ENCODE measurements at places on chromosomes 7 and 10.
A peak's percentile ranks its signal among the peaks of the same experiment; 100 is the strongest.

GRCh38 chr7:45157286-45157652 is 322 bp upstream of the RAMP3 start:
- DNase-seq, result no peak

DNA sequence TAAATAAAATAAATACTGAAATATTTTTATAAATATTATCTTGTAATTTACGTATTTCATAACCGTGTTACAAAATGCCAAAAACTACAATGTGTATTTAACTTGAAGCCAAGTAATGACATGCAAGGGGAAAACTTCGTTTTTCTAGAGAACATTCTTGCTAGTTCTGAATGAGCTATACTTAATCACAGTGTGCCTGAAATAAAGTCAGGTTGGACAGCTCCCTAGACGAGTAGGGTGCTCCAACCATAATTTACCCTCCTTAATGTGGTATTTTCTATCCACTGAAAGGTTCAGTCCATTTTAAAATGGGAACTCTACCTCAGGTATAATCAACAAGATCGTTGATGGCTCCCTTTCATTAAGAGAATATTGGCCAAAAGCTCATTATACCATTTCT is 194.5 kb upstream of the AHR start:
- DNase-seq, result no peak

DNA sequence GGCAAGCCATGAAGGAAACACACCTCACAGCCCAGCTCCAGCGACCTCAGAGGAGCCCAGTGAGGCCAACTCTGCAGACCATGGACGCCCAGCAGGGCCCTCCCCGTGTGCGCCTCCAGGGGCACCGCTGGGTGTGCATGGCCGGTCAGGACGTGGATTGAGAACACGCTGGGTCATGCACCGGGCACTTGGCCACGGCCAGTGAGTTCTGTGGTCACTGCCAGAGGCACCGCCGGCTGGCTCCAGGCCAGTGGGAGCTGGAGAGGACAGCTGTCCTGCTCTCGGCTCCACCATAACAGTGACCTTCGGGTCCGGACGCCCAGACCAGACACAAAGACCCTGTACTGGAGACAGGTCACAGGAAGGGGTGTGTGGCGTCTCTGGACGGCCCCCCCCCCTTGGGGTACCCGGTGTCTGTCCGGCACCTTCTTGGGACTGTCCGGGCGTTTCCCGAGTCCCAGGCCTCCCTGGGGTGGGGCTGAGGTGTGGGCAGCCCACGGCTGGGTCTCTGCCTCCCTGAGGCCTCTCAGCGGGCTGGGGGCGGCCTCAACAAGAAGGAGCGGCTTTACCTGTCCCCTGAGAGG is 50.4 kb upstream of the NKX6-2 start:
- no peak for DNase-seq

DNA sequence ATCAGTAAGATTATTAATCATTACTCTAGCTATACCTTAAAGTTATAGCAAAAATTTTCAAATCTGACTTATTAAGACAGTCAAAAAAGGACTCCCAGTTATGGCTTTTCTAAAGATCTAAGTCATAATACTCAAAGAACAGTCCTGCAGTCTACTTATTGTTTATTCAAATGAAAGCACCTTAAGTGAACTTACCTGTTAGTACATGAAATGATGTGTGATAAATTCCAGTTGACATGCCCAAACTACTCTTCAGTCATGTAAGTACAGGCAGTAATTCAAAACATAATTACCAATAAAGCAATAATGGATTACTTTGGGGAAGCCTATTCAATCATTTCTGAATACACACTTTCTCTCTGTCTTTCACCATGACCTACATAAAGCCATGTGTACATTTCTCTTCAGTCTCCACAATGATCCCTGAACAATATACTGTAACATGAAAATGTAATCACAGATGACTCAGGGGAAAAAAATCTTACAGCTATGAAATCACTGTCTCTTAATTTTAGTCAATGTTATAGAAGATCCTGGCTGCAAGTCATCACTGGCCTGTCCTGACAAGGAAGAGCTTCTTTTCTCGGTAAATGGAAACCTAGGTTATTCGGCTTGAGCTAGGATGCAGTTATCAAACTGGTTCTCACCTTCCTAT is 420.7 kb upstream of the LRRTM3 start:
- DNase-seq, result no peak

DNA sequence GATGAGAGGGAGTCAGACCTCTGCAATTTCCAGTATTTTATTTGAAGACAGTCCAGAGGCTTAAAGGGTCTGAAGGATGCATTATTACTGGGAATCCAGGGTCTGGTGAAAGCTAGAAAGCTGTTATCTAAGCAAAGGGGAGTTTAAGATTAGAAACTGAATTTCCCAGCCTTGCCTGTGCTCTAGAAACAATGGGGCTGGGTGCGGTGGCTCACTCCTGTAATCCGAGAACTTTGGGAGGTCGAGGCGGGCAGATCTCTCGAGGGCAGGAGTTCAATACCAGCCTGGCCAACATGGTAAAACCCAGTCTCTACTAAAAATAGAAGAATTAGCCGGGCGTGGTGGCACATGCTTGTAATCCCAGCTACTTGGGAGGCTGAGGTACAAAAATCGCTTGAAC is 71.5 kb upstream of the ANLN start:
- no peak for DNase-seq

DNA sequence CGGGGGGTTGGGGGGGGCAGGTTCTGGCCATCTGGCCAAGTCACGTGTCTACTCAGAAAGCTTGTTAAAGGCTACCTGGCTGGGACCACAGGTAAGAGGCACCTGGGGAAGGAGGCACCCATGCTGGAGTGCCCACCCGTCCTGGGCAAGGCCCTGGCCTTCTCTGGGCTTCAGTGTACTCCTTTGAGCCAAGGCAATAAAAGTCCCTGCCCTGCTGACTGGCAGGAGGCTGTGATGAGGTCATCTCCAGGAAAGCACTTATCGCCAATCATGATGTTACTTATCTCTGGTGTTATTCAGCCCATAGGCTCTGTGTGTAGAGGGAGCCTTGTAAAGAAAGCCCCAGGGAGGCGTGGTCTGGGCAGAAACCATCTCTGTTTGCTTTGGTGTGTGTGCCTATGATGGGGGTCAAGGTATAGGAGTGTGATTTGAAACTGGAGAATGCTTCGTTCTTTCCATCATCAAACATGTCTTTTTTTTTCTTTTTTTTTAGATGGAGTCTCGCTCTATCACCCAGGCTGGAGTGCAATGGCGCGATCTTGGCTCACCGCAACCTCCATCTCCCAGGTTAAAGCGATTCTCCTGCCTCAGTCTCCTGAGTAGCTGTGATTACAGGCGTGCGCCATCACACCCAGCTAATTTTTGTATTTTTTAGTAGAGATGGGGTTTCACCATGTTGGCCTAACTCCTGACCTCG is 2.5 kb upstream of the CLDN4 start:
- DNase-seq, result peak; percentile 86

GRCh38 chr7:89757910-89758309 is 396.4 kb upstream of the STEAP1 start:
- DNase-seq, result no peak

DNA sequence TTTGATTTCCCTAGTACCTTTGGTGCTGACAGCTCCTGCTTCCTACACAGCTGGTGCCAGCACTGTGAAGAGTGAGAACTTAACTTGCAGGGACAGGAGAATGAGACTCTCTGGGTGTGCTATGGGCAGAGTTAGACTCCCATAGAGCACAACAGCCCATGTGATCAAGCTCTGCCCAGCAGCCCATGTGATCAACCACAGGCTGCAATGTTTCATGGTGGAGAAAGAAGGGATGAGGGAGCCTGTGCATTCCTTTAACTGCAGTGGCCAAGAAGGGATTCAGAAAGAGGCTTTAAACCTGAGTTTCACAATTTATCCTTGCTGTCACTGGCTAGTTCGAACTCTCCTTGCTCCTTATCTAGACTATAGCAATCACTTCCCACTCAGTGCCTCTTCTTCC is 10.0 kb upstream of the MEST start:
- DNase-seq, result no peak

- DNase-seq, result no peak
These were observed 280.0 kb downstream of the ELFN1 start for GRCh38 chr7:1950066-1950451.

DNA sequence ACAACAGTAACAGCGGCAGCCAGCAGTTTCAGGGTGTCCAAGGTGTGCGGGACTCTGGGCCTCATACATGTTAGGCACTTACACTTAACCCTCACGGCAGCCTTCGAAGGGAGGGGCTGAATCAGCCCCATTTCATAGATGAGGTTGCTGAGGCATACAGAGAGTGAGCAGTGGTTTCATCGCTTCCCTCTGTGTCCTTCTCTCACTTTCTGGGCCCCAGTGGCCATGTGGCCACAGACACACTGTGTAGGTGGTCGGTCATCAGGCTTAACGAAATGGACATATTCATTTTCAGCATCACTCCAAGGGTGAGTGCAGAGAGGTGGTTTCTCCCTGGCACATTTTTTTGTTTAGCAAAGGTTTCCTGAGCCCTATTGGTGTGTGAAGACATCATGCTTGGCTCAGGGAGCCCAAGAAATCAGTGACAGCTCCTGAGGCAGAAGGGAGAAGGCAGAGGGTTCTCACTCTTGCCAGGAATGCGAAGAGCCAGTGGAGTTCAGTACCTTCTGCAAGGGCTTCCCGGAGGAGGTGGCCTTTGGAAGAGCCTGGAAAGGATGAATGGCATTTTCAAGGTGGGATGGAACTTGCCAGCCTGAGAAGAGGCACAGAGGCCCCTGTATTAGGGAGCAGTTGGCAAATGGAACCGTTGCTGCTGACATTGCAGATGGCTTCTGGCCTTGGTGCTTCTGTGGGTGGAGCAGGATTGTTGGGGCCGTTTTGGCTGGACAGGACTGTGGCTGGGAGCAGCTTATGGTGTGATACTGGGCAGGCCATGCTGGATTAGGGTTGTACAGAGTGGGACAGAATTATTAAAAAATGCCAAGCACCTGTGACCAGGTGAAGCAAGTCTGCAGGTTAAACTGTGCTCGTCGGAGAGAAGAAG is 61.7 kb upstream of the PPIF start:
- no peak for DNase-seq

DNA sequence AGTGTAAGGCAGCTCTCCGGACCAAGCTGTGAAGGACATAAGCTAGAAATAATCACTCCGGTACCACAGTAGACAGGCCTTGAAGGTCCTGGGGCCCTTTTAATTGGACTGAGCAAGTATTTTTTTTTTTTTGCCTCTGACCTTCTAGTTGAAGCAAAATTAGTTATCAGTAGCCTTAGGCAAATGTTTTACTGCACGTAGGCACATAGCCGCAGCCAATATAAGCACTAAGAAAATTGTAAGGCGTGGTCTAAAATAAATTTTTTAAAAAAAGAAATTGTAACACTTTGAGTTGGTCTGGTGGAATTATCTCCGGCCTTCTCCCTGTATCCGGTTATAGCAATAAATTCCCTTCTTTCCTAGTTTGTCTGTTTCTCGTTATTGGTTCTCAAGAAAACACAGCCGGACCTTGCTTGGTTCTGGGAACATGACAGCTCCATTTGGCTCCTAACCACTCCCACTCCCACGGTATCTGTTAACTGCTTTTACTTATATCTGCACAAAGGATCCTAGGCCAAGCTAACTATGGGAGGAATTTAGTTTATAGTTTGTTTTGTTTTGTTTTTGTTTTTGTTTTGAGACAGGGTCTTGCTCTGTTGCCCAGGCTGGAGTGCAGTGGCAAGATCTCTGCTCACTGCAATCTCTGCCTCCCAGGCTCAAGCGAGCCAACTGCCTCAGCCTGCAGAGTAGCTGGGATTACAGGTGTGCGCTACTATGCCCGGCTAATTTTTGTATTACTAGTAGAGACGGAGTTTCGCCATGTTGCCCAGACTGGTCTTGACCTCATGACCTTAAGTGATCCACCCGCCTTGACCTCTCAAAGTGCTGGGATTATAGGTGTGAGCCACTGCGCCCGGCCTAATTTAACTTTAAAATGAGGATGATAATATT is 124.4 kb upstream of the KIF5B start:
- DNase-seq, result no peak
